ENCODE measurements at places on chromosomes 16 and 17. TPM values are rescaled to one million over a fixed set of nuclear protein-coding genes. Genes with fewer than 3 reads are reported as not detected.

GRCh38 chr17:81207610-81208581 is 14.9 kb downstream of the CEP131 start:
- DNase-seq, result no peak

DNA sequence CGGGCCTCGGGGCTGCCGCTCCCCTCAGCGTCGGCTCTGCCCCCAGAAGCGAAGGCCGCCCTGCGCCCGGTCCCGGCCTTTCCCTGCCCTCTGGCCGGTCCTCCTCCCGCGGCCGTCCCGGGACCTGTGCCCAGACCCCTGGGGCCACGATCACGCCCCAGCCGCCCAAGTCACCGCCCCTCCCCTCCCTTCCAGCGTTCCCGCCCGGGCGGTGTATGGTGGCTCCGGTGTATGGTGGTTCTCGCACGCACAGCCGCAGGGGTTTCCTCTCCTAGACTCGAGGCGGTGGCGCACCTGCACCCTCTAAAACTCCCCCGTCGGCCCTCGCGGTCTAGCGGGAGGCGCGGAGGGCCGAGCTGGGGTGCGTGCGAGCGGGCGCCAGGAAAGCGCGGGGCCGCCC is 10.0 kb downstream of the TIGD7 start:
- DNase-seq, result no peak

DNA sequence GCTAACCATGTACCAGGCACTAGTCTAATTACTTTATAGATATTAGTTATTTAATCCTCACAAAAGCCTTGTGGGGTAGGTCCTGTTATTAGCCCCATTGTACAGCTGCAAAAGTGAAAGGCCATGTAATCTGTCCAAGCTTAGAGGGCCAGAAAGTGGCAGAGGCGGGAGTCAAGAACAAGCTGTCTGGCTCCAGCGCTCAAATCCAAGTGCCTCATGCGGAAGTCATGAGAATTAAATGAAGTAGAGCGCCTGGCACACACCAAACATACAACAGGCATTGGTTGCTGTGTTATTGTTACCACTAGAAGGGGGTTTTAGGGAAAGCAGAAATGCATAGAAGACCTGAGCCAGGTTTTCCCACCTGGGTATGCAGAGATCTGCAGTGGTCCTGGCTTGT is 1.2 kb downstream of the AQP8 start:
- no peak for DNase-seq

GRCh38 chr16:89136931-89137330 is 34.6 kb upstream of the CDH15 start:
- DNase-seq, result no peak

DNA sequence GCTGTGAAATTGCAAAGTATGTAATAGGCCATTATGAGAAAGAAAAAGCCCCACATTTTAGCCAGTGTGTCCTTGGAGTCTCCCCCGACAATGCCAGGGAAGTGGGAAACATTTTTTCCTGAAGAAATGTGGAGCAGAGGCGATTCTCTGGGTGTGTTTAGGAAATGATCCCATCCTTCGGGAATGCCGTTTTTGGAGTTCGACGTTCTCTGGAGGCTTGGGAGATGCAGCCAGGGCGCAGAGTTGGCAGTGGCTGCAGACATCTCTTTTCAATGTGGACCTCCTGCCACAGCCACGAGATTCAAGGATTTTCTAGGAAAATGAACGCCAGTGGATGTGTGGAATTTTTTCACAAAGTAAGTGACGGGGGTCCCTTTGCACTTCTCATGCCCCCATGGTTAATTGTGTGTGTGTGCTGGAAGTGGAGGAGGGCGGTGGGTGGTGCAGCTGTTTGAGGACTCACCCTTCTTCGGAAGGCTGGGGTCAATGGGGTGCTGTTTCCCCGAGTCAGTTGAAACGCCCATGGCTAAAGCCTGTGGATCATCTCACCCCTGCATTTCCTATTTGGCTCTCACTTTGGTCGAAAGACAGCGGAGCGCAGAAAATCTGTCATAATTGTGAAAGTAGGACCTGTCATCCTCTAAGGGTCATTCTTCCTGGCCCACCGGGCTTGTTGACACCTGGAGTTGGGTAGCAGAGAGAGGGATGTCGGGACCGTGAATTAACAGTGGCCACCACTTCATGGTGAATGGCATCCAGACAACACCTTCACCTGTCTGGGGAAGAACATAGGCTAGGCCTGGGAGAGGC is 73.2 kb downstream of the CMIP start:
- peak; percentile 82 for DNase-seq

- no peak for DNase-seq
Measured at GRCh38 chr17:41578538-41578937, 6.7 kb upstream of the KRT9 start.

GRCh38 chr16:79716645-79717332 is 116.3 kb upstream of the MAF start:
- DNase-seq, result no peak

GRCh38 chr17:33929181-33929724 is 325.8 kb upstream of the CCL2 start:
- no peak for DNase-seq

DNA sequence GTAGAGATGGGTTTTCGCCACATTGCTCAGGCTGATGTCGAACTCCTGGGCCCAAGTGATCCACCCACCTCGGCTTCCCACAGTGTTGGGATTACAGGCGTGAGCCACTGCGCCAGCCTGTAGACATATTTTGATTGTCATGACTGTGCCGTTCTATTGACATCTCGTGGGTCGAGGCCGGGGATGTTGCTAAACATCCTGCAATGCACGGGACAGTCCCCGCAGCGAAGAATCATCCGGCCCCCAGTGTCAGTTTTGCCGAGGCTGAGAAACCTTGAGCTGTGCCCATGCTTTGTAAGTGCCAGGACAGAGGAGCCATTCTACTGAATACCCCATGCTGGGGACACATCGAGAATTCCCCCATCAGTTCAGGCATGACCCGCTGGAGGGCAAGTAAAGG is 69.1 kb upstream of the GSE1 start:
- no peak for DNase-seq

DNA sequence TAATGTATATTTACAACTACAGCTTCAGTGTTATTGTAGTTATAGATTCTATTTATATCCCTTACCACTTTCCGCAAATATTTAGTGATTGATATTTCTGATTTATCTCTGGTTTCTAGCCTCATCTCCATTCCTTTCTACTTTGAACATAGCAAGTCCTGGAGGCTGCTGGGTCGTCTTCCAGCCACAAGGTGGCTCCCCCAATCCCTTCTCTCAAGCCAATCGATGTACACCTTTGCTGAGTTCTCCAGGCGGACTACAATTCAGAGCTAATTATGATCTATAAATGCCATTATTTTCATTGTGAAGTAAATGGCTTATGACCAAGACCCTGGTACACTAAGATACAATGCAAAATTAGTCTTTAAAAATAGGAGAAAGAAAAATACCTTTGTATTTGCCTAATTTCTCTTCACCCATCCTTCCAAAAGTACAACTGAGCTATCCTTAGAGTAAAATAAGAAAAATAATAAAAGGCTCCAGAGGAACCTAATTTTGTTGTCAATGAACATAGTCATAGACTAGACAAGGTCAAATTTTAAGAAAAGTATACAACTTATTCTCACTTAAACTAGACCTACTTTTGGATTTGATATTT is 122.1 kb downstream of the SKAP1 start:
- peak; percentile 59 for DNase-seq

DNA sequence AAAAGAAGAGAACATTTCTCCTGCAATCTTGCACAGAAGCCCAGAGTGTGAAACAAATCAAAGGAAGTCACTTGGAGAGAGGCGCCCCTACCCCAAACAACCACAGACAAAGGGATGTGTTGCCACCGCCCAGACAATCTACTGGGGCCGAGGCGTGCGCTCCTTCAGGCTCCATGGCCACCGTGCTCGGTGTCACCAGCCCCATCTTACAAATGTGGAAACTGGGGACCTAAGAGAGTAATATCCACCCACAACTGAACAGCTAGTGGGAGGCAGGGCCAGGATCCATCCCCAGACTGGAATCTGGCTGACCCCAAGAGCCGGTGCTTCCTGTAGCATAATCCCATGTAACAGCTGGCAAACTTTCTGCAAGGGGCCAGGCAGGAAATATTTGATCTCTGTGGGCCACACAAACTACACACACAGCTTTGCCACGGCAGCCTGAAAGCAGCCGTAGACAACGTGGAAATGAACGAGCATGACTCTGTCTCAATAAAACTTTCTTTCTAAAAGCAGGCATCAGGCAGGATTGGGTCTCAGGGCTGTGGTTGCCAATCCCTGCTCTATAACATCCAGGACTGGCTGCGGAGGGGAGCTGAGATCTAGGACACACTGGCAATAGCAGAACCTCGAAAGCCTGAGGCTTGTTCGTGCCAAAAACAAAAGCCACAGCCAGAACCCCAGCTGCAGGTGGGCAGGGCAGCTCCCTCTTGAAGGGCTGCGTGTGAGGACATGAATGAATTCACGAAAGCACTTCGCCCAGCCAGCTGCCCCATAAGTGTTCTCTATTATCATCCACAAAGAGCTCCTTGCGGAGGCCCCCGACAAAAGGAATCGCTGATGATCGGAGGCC is 26.6 kb upstream of the GINS2 start:
- DNase-seq, result peak; percentile 60

DNA sequence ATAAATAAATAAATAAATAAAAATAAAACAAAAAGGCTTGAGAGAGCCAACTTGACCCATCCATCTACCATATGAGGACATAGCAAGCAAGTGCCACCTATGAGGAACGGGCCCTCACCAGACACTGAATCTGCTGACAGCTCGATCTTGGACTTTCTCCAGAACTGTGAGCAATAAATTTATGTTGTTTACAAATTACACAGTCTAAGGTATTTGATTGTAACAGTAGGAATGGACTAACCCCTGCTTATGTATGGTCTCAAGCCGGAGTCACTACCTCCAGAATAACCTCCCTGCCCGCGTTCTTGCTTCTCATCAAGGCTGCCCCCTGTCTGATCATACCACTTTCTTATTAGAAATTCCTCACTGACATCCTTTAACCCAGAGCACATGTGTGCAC is 9.9 kb downstream of the SLC5A11 start:
- DNase-seq, result no peak

TSPAN10 gene
- 1.1 TPM for polyA plus RNA-seq

DNA sequence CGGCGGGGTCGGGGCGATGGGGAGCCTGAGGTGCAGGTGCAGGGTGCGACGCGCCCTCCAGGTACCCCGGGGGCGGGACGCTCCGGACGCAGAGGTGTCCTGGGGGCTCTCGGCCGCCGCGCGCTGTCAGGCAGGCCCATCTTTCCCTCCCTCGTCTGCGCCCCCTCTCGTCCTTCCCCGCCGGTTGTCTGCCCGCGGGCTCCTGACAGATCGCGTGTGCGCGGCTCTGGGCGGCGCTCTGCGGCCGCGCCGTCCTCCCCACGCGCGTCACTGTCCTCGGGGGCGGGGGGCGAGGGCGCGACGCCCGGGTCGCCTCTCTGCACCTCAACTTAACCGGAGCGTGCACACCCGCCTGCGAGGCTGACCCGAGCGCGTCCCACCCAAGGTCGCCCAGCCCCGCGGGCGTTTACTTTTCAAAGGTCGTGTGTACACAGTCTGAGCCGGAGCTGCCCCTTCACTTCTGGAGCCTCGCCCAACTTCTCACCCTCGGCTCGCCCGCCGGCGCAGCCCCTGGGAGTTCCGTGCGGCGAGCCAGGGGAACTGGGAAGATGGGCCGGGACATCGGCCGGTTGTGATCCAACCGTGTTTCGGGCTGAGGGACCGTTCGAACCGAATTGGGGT is 512 bp downstream of the AKAP1 start:
- peak; percentile 54 for DNase-seq

KRT13 gene
- polyA plus RNA-seq, result not detected

GRCh38 chr16:12541672-12542071 is 262.0 kb downstream of the CPPED1 start:
- DNase-seq, result no peak

CAVIN1 gene
- polyA plus RNA-seq, result 292 TPM

DNA sequence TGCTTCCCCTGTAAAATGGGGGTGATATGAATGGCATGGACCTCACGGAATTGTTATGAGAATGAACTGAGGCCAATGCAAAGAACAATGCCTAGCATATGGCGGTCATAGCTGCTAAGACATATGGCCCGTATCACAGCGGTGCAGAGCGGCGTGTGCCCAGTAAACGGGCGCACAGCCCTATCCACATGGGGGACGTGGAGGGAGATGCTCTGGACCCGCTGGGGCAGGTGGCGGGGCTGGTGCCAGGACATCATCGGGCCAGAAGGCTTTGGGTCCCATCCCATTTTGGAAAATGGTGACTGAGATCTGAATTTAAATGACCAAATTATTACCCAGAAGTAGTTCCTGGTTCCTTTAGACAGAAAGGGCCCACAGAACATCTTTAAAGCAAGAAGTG is 18.5 kb upstream of the CPSF4L start:
- no peak for DNase-seq

GRCh38 chr17:7220593-7221277 is 997 bp downstream of the ACADVL start:
- DNase-seq, result peak; percentile 78

GRCh38 chr16:72424757-72425156 is 252.8 kb upstream of the PMFBP1 start:
- DNase-seq, result no peak

TMEM107 gene
- polyA plus RNA-seq, result 36.9 TPM

- DNase-seq, result peak; percentile 50
Measured at GRCh38 chr17:47693731-47694580, at the start of gene TBKBP1. TBKBP1 (plus strand) TSS chr17:47694161; CDS start chr17:47696113, 1,952 bp downstream.

GRCh38 chr16:85724936-85725335 is 26.0 kb downstream of the C16orf74 start:
- no peak for DNase-seq

DNA sequence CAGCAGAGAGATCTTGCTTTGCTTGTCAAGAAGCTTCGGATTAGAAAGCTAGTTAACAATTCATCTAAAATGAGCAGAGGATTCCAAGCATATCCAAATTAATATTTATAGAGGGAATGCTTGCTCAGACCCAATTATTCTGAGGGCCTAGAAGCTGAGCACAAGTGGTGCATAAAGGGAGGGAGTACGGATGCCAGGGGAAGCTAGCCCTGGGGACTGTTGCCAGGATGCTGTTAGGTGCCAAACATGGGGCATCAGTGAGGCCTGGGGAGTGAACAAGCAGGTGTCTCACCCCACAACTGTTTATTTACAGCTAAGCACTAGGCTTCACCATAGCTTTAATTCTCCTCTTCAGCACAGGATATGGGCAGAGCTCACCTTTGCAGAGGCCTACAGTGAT is 684.1 kb upstream of the C16orf82 start:
- no peak for DNase-seq

DNA sequence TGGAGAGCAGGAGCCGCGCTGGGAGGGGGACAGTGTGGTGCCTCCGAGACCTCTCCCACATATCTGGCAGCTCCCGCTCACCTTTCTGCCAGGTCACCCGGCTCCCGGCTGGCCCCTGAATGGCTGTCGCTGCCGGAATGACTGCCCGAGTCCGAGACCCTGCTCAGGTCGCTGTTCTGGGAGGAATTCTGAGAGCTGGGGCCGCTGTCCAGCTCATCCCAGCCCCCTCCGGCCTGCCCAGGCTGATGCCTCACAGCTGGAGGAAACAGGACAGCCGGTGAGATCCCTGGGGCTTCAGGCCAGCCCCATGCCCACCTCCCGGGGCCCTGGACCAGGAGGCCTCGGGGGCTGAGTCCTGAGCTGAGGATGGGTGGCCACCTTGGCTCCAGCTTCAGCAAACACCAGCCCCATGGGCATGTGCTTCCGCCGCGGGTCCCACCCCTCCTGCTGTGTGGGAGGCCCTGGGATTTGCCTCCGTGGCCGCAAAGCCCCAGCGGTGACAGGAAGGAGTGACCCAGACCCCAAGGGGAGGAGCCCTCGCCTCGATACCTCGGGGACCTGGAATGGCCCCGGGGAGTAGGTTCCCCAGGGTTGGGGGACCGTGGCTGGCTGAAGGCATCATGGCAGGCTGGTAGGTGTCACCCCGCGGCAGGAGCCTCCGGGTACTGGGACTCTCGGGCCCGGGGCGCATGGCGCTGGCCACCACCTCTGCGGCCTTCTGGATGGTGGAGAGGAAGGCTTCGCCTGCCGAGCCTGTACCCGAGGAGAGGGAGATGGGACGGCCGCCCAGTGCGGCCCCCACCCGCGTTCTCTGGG is 6.9 kb downstream of the TEPSIN start:
- DNase-seq, result no peak

PAFAH1B1 gene
- 46.4 TPM for polyA plus RNA-seq
